ENCODE measurements at places on chromosomes 11 and 22. TPM values are rescaled to one million over a fixed set of nuclear protein-coding genes. Genes with fewer than 3 reads are reported as not detected.

DNA sequence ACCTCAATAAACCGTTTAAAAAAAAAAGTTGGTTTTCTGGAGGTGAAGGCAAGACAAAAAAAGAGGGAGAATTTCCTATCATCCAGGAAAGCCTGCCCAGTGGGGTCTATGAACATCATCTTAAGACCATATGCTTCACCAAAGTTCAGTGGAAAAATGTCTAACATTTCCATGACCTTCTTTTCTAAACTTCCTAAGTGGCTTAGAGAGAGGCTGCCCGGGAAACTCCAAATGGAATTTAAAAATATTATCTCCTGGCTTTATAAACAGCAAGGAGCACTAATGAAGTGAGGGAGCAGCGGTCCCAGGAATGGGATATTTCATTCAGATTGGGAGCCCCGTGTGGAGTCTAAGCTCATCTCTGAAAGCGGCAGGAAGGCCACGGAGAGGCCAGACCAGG lies 46.9 kb downstream of the ETS1 start:
- no peak for DNase-seq
- peaks cover 45% of the 10 kb centered on the region for H3K4me1 ChIP-seq
- H3K27me3 ChIP-seq: no peaks in the 10 kb centered on the region
- no peaks in the 10 kb centered on the region for H3K36me3 ChIP-seq
- no peak overlapping the region for H3K4me3 ChIP-seq
- no peak overlapping the region for H3K27ac ChIP-seq

DNA sequence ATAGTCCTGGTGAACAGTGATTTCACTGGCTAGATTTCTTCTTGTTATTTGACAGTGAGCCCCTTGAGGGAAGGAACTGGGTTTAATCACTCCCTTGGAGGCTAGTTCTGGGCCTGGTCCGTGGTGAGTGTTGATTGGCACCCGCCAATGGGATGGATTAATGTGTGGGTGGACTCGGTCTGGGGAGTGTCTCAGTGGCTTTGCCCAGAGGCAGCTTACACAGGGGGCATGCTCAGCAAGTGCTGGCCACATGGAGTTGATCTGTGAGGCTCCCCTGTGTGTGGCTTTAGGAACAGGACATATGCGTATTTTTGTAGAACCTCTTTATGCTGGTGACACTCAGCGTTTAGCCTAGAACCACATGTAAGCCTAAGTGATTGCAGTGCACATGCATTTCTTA lies 106.9 kb downstream of the TBC1D22A start:
- peaks cover 16% of the 10 kb centered on the region for H3K36me3 ChIP-seq
- no peaks in the 10 kb centered on the region for H3K27me3 ChIP-seq
- no peak overlapping the region for H3K4me3 ChIP-seq
- H3K27ac ChIP-seq: no peak overlapping the region
- H3K4me1 ChIP-seq: no peaks in the 10 kb centered on the region
- DNase-seq: no peak

- peaks cover 9% of the 10 kb centered on the region for H3K4me1 ChIP-seq
- no peak overlapping the region for H3K4me3 ChIP-seq
- no peak for DNase-seq
These were observed 96.9 kb downstream of the FEZ1 start for GRCh38 chr11:125398994-125399640.

- H3K36me3 ChIP-seq: no peaks in the 10 kb centered on the region
- H3K4me1 ChIP-seq: peaks cover 27% of the 10 kb centered on the region
- no peak overlapping the region for H3K4me3 ChIP-seq
- no peak for DNase-seq
- no peaks in the 10 kb centered on the region for H3K27me3 ChIP-seq
These were observed 2.9 kb upstream of the PRDM11 start for GRCh38 chr11:45143494-45143893.

GRCh38 chr11:123302751-123303195 lies 107.7 kb upstream of the CLMP start:
- no peak overlapping the region for H3K27ac ChIP-seq
- peaks cover 55% of the 10 kb centered on the region for H3K4me1 ChIP-seq
- no peak for DNase-seq
- no peak overlapping the region for H3K4me3 ChIP-seq

DNA sequence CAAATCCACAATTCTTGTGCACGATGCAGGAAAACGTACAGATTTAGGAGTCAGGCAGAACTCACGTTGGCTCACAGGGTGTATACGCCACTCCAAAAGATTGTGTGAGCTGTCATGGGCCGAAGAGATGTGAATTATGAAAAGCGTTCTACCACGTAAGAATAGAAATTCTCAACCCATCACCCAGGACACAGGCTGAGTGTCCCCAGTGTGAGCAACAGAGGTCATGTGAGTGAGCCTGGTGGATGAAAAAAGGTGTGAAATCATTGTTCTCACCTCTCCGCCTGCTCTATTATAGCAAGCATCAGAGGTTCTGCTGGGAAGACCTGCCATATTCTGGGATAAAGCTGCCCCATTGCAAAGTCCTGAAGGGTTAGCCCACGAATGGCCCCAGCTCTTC lies 235.0 kb downstream of the MN1 start:
- H3K27me3 ChIP-seq: peaks cover 72% of the 10 kb centered on the region
- H3K36me3 ChIP-seq: no peaks in the 10 kb centered on the region
- H3K4me3 ChIP-seq: no peak overlapping the region
- no peaks in the 10 kb centered on the region for H3K4me1 ChIP-seq
- no peak overlapping the region for H3K27ac ChIP-seq

GRCh38 chr11:83835423-83835822 lies 549.3 kb upstream of the CCDC90B start:
- no peak overlapping the region for H3K27ac ChIP-seq
- no peak overlapping the region for H3K4me3 ChIP-seq
- DNase-seq: no peak
- H3K4me1 ChIP-seq: no peaks in the 10 kb centered on the region
- H3K36me3 ChIP-seq: no peaks in the 10 kb centered on the region

Gene RGL4
- total RNA-seq: not detected

Gene CRYBB3
- not detected for total RNA-seq

Gene CTSW
- 0.49 TPM for total RNA-seq

Gene SVIP
- 26.7 TPM for total RNA-seq

Gene SHANK2
- 0.27 TPM for total RNA-seq

Measured in left ventricle myocardium inferior (tissue), 1 donor.